Substantia nigra (tissue), 51 donors: ENCODE measurements at places on chromosomes 1 and 21.
A peak's percentile ranks its signal among the peaks of the same experiment; 100 is the strongest.

DNA sequence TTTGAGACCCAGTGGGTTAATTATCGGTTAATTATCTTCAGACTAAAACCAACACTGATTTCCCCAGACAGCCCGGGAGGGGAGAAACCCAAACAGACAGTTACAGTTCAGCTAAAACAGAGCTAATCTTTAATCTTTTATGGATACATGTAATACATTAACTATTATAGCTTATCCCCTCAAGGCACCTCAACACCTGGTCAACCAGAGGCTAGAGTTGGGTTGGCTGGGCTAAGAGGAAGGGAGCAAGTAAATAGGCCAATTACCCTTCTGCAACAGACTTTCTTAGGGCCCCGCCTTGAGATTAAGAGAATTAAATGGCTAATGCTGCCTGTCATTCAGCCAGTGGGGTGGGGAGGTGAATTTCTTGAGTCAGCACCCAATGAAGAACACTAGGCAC lies 6.6 kb upstream of the MED18 start:
- no peak for DNase-seq

GRCh38 chr1:212139526-212140135 lies 104.1 kb downstream of the DTL start:
- DNase-seq: no peak

DNA sequence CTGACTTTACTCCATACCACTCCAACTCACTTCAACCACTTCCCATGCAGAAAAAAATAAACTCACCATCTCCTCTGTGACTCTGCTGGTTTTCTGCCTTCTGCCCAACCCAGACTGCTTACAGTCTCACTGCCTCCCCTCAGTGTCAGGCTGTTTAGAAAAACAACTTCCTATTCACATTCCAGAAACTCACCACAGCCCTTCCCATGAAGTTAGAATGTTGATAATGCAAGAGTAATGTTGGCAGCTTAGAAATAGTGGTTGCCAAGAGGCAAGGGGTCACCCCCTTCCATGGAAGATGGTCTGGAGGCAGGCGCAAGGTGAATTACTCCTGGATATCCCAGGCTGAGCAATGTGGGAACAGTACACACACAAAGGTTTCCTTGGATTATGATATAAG lies at the start of gene SELP:
TSS of gene SELP (minus strand) at position 119 of the 400 bp plus-strand sequence. CDS start at position 69, 50 bp downstream.
- no peak for DNase-seq

- peak; percentile 36 for DNase-seq
Measured at GRCh38 chr1:221263831-221264767, 384.9 kb downstream of the HLX start.

DNA sequence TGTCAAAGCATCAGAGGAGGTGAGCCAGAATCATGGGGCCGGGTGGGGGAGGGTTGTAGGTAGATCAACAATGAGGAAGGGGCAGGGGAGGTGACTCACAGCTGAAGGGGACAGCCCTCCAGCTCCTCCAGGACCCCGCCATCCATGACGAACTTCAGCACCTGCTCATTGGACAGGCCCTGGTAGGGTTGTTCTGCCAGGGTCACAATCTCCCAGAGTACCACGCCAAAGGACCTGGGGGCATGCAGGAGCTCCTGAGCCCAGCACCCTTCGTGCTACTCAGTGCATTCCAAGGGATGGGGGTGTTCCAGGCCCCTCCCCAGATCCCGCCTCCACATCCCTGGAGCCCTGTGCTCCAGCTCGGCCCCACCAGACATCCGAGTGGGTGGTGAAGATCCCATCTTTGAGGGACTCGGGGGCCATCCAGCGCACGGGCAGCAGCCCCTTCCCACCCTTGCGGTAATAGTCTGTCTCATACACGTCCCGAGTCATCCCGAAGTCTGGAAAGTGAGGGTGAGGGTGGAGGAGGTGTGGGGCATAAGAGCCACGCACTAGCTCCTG lies 17.5 kb downstream of the INSRR start:
- no peak for DNase-seq

- no peak for DNase-seq
Measured at GRCh38 chr1:204075139-204075521, 2.2 kb downstream of the SOX13 start.

DNA sequence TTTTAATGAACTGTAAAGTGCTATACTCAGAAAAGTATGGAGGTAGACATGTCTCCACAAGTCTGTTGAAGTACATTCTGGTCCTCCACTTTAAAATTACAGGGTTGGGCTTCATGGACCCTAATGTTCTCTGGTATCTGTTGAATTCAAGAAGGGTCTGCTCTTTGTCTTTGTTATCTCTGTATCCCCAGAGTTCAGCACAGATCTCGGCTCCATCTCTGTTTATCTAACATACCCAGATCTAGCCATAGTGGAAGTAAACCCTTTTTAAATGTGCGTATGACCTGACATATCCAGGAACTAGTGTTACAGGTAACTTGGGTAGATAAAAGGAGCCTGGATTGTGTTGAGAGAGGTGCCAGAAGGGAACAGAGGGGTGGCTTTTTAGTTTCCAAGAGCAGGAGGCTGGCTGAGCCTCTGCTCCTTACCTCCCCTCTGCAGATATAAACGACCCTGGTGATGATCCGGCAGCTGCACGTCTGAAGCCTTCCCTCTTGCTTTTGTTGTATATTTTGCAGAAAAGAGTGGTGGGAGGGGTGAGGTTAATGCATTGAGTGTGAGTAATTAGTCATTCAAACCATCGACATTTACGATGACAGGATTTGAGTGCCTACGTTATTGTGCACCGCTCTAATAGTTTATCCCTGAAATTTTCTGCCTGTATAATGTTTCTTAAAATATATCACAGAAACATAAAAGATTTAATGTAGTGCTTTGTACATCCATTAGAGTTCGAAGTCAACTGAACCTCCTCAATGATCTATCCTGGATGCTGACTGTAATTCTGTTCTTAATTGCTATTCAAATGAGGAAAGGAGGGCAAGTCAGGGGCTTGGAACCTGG lies 30.8 kb downstream of the ELAVL4 start:
- DNase-seq: no peak

DNA sequence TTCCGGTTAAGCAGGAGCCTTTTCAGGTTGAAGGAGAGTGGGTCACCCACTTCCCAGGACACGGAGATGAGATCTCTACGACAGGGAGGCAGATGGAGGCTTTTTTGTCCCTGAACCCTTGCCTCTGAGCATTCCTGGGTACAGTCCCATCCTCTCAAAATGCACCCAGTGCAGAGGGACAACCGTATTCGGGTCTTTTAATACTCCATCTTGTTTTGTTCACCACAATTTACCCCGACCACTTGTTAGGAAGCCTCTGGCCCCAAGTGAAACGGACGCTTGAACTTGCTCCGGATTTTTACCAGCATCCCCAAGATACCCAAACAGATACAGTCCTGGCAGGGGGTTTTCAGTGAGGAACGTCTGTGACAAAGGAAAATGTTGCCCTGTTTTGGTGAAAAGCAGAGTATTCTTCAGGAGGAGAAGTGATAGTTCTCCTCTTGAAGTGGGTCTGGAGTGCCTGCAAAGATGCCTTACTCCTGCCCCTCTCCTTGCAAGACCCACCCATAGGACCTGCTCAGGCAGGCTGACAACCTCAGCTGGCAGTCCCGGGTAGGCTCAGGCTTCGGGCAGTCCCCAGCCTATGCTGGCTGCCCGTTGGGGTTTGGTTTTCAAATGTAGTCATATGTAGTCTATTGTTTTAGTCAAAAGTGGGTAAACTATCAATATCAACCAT lies 669 bp upstream of the ARL8A start:
- DNase-seq: no peak

DNA sequence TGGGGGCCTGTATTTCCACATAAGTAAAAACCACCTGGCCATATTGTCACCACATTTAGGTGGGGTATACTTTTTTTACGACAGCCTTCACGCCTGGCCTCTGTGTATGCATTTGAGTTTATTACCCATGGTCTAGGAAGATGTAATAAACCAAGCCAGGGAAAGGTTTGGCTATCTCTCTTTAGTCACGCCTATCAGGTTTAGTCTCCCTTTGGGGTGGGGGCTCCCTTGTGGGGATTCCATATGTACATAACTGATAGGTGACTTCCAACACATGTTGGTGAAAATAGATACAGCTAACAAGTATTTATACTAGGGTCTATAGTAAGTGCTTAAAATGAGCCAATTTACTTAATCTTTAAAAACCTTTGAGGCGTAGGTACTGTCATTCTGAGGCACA lies 4.2 kb downstream of the YBX1 start:
- DNase-seq: no peak

DNA sequence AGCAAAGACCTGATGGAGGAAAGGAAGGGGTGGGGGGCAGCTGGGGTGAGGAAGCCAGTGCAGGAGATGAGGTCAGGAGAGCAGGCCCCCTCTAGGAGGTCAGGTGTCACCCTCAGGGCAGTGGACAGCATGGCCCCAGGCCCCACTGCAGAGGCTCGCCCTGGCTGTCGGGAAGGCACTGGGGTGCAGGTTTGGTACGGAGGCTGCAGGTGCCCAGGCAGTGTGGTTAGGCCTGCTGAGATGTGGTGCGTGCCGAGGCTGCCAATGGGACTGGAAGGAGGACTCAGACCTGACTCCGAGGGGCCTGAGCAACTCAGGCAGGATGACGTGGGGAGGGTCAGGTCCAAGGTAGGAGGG lies 82.3 kb downstream of the PCBP3 start:
- DNase-seq: no peak

- DNase-seq: no peak
Measured at GRCh38 chr21:45736690-45737484, 93.4 kb downstream of the PCBP3 start.

DNA sequence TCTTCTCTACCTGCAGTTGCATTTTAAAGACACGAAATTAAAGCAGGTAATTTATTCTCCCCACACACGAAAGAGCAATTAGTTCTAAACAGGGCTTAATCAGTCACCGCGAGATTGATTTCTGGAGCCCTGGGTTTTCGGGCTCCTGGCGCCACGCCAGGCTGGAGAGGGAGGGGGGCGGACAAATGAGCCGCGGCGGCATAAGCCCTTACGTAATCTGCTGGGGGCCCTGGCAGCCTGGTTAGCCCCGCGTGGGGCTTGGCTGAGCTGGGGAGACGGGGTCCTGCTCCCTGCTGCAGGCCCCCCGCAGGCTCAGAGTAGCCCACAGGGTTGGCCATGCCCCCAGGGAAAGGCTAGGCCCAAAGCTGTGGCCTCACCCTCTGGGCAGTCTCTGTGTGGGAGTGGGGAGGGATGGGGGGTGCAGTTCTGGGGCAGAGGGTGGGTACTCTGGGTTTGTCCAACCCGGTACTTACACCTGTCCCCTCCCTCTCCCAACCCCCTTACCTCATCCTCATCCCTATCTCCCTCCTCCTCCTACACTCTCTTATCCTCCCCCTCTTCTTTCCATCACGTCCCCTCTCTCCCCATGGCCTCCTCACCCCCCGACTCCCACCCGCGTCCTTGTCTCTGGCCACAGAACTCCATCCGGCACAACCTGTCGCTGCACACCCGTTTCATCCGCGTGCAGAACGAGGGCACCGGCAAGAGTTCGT lies 19.9 kb downstream of the FOXO6 start:
- no peak for DNase-seq

DNA sequence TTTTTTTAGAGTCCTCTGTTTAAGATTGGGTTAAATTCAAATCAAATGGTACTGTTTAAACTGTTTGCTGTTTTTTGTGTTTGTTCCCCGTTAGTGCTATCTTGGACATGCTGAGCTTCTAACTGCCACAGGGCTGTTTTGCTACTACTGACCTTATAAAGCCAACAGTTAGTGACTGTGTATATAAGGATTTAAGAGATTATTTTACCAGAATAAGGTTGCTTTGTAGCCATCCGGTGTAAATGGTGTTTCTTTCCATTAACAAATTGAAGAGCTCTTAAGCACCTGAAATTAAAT lies 37.0 kb downstream of the ZNF281 start:
- no peak for DNase-seq

DNA sequence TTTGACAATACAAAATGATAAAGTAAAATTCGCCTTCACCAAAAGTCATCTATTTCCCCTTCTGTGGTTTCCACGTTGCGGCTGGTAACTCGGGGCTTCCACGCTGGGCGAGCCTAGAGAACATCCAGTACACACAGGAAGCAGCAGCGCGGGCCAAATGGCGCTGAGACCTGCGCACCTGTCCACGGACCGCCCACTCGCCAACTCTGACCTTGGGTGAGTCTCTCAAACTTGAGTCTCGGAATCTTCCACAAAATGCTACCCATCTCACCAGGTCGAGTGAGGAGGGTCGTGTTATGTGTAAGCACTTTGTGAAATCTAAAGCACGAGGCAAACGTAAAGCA lies 820 bp upstream of the TTF2 start:
- peak; percentile 8 for DNase-seq

DNA sequence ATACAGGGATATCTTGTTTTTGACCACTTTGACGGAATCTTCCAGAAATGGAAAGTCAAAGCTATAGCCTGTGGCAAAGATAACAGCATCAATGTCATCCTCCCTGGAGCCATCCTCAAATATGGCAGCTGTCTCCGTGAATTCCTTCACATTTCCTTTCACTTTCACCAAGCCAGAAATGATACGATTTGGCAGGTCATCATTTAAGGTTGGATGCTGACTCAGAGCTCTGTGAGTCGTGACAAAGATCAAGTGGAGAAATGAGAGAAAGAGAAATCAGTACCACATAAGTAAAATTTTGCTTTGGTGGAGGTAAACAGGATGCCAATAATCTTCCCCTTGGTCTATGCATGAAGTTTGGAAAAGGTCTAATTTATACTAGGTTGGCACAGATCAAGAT lies 23.9 kb downstream of the FMO5 start:
- DNase-seq: no peak

DNA sequence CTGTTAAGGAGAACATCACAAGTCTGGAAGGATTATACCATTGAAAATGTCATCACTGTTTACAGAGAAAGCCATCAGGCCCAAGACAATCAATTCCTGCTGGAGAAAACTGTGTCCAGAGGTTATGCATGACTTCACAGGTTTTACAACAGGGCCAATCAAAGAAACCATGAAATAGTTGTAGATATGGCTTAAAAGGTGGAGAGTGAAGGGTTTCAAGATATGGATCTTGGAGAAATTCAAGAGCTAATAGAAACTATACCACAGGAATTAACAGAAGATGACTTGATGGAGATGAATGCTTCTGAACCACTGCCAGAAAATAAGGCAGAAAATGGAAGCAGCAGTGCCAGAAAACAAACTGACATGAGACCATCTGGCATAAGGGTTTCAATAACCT lies 30.2 kb downstream of the USP1 start:
- DNase-seq: no peak

- DNase-seq: no peak
Measured at GRCh38 chr1:112991402-112992120, 35.6 kb upstream of the SLC16A1 start.

DNA sequence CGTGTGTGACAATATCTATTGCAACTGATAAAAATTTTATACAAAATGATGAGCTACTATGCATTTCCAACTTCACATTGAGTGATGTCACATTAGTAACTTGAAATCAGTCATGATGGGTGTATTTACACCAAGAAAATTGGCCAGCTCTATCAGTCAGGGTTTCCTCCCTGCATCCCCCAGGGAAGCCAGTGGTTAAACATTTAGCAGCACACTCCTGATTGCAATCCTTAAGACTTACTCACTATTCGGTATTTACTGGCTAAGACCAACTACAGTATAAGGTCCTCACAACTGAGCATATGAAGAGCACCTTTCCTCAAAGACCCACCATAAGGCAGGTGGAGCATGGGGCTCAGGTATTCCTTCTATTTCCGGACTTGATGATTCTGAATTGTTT lies 41.3 kb upstream of the PTGFRN start:
- DNase-seq: no peak
